ENCODE measurements at places on chromosomes 7 and 10.

GRCh38 chr10:71634531-71635164, 84.9 kb downstream of the C10orf105 start:
- no peak for DNase-seq

GRCh38 chr10:56142092-56142728, 218.8 kb downstream of the ZWINT start:
- DNase-seq: no peak

GRCh38 chr7:27665531-27665930, 2.8 kb upstream of the HIBADH start:
- no peak for DNase-seq

GRCh38 chr10:71029411-71029892, 141.1 kb upstream of the PCBD1 start:
- DNase-seq: no peak

- no peak for DNase-seq
Observed at GRCh38 chr7:139094596-139094995, 14.9 kb downstream of the ZC3HAV1 start.

DNA sequence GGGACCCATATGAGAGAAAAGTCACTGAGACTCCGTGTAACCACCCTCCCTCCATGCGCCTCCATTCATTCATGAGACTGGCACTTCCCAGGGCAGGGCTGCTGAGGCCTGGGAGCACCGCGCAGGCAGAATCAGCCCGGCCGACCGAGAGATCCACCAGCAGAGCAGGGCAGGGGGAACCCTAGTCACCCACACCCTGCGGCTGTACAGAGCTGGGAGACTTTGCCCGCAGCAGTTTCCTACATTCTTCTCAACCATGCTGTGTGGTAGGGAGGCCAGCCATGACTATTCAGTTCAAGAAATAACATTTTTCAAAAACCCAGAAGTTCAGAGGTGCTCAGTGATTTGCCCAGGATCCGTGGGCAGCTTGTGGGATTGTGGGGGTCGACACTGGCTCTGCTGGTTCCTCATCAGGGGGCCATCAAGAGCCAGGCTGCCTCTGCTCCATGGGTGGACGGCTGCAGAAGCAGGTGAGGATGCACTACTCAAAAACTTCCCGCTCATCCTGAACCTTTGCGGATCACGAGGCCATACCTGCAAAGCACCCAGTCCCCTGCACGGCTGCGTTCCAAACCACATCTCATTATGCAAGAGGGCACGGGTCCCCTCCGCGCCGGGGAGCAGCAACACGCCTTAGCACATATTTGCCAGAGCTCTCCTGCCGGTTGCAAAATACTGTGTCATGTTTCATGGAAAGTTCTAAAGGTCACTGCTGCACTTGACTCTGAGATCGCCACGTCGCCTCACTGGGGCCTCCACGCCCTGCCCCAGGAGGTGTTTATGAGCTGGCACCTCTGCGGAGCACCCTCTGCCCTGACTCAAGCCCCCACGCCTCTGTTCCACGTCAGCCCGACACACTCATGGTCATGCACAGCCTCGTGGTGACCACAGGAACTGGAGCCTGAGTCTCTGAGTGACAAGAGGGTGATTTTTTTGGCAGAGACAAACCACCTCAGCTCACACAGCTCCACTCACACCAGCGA, 132.0 kb downstream of the PRKAG2 start:
- DNase-seq: no peak

DNA sequence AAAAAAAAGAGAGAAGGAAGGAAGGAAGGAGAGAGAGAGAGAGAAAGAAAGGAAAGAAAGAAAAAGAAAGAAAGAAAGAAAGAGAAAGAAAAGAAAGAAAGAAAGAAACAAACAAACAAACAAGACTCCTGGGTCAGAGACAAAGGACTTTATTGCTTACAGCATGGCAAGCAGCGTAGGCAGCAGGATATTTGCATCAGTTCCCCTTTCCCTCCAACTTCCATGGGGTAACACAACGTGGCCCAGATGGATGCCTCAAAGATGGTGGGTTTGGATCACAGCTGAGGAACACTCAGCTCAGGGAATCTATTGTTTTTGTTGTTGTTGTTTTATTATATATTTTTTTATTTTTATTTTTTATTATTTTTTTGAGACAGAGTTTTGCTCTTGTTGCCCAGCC, 128.5 kb upstream of the VKORC1L1 start:
- no peak for DNase-seq

- no peak for DNase-seq
Observed at GRCh38 chr7:77731716-77732115, 35.5 kb downstream of the RSBN1L start.

DNA sequence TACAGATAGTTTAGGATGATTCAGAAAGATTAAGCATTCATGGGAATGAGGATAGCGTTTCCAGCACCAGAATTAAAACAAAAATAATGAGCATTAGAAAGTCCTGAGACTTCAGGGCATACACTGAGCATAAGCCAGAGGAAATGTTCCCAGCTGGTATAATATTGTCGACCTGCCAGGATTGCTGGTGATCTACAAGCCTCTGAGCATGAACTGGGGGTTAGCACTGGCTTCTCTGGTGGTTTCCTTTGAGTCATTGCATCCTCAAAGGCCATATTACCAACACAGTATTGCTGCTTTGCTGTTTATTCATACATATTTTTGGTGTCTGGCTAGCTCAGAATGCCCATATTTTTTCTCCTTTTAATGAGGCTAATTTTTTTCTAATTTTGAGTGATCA, 10.7 kb upstream of the ATRNL1 start:
- DNase-seq: no peak
